ENCODE measurements at places on chromosomes 6 and 20.

DNA sequence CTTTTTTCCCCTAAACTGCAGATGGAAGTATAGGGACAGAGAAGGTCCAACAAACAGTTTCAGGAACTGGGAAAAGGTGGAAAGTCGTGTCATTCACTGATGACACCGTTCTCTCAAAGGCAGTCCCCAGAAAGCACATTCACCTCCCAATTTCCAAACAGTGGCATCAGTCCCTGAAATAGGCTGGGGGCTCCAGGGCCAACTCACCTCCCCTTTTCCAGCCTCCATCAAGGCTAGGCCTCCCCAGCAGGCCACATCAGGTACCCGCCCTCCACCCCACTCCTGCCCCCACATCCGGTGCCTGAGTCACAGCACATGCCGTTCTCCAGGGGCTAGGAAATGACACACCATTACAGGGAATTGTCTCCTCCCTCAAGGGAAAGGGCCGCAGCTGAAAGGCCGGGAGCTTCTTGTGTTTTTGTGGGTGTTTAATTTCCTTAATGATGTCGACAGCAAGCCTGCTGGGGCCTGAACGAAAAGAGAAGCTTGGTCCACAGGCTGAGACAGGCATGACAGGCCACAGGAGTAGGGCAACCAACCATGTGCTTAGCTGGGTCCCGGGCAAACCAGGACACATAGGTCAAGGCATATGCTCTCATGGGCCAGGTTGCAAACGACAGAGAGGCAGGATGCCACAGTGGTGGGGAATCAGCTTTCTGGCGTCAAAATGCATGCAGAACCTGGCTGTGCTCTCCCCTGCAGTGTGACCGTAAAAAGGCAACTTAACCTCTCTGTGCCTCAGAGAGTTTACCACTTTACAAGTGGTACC, 39.2 kb downstream of the ZMYND8 start:
- peak; percentile 71 for DNase-seq

GRCh38 chr20:21767739-21768223, 62.3 kb downstream of the PAX1 start:
- DNase-seq: no peak

DNA sequence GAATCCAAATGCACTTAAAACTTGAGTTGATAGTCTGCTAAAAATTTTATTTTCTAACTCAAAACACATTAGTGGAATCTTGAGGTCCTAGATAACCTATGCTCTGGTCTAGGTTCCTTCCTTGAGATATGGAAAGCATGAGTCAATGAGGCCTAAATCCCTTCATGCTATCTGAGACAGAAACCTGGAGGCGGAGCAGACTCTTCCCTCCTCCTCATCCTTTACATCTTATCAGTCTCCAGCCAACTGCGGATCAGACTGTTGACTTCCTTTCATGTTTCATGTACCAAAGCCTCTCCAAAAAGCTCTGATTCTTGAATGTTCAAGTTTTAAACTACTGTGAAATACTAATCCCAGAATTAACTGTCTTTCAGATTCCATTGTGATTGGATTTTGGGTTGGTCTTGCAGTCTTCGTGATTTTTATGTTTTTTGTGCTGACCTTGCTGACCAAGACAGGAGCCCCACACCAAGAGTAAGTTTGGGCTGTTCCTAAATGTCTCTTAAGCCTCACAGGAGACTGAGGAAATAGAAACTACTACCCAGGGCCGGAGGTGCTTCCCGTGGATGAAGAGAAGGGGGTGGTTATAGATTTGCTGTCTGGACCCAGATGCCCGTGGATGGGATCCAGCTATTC, 29.1 kb downstream of the MRAP2 start:
- DNase-seq: no peak

GRCh38 chr6:4074478-4075235, 4.3 kb downstream of the FAM217A start:
- DNase-seq: no peak

DNA sequence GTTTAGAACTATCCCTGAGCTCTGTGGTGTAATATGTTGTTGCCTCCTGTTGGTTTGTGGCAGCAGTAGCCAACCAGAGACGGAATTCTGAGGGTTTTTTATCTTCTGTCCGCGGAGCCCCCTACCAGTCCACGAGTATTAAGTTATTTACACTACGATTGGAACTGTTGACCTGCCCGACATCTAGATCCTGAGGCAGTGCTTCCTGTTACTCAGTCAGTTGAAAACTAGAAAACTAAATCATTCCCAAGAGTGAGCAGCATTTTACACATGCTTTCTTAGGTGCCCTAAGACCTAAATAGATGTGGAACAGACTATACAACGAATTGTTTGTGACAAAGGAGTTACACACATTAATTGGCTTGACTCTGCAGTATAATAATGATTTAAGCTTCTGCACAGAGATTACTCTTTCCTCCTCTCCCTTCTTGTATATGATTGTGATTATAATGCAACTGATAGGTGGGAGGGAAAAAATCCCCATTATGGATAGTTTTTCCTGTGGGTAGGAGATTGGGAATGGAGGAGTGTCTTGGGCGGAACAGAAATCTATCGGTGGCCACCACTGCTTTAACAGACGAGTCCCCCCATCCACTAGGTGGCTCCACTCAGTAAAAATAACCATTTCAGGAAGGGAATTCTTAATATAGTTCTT, 1.7 kb downstream of the LOC128125822 start:
- peak; percentile 78 for DNase-seq

- no peak for DNase-seq
These were observed 85.0 kb downstream of the YTHDF1 start for GRCh38 chr20:63130658-63131577.

DNA sequence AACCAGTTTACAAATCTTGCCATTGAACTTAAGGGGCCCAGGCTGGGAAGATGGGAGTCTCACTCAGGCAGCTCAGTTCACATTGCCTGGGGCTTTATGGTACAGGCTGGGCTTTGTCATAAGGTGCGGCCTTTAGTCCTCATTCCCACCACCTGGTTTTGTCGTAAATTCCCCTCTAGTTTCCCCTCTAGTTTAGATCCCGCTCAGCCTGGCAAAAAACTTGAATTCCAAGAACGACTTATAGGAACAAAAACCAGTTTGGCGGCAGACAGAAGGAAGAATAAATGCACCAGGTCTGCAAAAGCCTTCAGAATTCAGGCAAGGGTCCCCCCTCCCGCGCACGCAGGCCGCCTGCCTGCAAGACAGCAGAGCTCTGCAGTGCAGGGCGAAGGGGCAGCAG, 4.1 kb downstream of the BMP7 start:
- DNase-seq: no peak

- no peak for DNase-seq
These were observed 28.4 kb downstream of the UQCC2 start for GRCh38 chr6:33683051-33683571.

- DNase-seq: no peak
These were observed 280.5 kb downstream of the CLVS2 start for GRCh38 chr6:123276546-123276980.

GRCh38 chr6:81818901-81819361, 66.5 kb upstream of the TENT5A start:
- DNase-seq: no peak

DNA sequence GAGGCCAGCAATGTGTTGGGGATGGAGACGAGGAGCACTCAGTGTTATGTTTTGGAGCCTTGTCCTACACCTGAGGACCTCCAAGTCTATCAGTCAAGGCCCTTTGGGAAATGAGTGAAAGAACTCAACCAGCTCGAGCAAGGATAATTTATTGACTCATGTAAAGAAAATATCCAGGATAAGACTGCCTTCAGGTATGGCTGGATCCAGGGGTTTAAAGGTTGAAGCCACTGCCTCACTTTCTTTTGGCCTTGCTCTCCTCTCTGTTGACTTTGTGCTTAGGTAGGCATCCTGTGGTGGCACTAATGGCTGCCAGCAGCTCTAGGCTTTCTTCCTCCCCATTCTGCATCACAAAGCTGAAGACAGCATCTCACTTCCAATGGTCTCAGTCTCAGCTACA, 66.3 kb upstream of the ZNFX1 start:
- no peak for DNase-seq

Data from large intestine (tissue), 12 donors.